ENCODE measurements at places on chromosomes 12 and 14.

DNA sequence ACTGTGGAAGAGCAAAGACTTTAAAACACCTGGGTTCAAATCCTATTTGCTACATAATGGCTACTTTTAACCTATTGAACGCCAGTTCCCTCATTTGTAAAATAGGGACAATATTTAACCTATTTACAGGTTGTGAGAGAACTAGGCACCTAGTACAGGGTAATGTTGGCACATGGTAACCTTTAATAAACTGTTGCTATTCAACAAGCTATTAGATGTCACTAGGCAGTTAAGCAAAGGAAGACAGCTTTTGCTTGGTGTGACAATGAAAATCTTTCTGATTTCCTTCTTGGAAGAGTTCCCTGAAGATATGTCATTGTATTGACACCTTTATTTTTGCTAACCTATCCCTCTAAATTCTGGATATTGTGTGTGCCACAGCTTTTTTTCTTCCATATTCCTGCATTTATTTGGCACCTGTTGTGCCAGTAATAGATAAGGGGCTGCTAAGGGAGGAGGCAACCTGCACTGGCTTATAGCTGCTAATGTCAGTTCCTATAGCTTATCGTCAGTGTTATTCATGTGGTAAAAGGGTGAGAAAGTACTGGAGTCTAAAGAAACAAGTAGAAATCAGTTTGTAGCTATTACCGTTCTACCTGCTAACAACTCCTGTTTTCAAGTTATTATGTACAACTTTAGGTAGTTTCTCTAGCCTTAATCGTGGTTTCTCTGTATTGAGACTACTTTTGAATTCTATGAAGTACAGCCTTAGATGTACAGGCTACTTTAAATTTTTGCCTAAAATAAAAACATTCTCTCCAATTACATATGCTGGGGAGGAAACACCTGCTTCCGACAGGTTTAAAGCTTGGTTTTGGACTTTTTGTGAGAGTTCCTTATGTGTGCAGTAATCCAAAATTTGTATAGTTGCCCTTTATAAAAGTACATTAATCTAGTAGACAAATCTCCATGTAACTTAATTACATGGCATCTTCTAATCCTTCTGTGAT, 24.3 kb downstream of the HIF1A start:
- no peak for DNase-seq

DNA sequence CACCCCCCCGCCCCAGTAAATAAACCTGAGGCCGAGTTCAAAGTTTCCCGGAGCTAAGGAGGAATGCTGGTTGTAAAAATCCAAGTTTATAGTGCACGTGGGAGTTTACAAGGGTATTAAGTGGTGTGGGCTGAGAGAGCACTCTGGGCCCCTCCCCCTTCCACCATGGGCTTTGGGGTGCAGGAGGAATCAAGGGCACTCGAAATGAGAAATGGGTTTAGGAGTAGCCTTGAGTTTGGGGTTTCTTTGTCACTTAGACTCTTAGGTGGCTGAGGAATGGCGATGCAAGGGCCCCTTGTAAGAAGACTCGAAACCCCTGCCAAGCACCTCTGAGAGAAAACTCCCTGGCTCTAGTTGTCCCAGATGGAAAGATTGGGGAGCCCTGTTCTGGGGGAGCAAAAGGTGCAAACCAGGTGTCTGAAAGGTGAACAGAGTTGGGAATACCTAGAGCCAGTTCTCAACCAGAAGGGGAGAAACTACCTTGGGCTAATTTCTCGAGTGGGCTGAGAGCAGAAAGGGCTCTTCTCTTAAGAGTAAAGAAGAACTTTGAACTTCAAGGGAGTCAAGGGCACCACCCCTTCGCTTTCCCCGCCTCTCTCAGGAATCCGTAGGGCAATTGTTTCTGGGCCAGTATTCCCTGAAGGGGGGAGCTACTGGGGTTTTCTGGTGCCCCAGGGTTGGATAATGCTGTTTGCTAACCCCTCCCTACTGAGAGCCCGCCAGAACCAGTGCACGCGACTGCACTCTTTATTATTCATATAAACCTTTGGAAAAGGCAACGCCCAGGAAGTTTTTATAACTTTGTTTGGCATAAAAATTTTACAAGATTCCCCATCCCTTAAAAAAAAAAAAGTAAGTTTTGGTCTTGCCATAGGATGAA, 4.0 kb upstream of the HOTAIR start:
- DNase-seq: no peak

DNA sequence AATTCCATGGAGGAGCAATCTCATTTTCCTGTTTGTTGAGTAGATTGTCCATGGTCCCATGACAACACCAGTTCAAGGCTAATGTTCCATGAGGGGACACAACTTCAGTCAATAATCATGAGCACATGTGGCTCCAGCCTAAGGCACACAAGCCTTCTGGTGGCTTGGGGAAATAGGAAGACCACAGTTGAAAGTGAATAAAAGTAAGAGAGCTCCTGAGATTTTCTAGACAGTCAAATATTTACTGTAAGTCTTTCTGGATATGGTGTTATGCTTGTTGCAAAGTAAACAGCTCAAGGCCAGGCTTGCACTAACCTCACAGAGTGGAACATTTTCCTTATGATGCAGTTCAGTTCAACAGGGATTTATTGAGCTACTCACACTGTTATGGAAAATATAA, 206.9 kb upstream of the SLC38A2 start:
- no peak for DNase-seq

GRCh38 chr12:38587594-38587993, 271.0 kb downstream of the ALG10B start:
- DNase-seq: no peak

GRCh38 chr12:110180591-110181005, 56.4 kb downstream of the IFT81 start:
- DNase-seq: no peak

- DNase-seq: no peak
These were observed 266.3 kb downstream of the ZFP36L1 start for GRCh38 chr14:68526512-68527091.

DNA sequence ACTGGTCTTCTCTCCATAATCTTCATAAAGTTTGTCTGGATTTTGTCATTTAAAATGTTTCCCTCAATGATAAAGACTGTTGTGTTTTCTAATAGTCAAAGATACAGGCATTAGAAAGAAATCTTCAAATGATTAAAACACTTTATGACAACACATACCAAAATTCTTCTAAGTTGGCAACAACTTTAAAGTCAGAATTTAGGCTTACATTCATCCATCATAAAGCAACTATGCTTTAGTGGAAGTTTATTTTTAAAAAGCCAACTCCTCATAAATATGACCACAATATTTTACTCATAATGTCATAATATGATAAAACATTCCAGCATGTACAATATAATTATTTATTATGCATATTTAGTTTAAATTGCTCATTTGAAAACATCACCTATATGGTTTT, 17.2 kb upstream of the CCER1 start:
- DNase-seq: no peak

GRCh38 chr12:15131431-15131830, 89.8 kb downstream of the RERG start:
- DNase-seq: no peak

- no peak for DNase-seq
These were observed 44.2 kb downstream of the IRF2BPL start for GRCh38 chr14:76984297-76984696.

DNA sequence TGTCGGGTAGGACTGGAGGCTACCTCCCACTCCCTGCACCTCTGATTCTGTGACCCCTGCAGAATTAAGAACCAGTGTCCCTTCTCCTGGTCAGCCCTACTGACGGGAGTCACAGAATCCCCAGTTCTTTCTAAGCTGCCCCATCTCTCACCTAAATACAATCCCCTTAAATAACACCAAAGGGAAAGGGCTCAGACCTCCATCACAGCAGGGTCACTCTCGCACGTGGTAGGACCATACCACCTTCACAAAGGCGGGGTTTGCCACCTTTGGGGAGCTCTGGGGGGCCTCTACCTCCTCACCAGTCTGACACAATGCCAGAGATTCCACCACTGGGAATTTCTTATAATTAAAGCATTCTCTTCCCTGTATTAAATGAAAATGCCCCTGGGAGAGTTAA, 35.6 kb downstream of the DAD1 start:
- no peak for DNase-seq

DNA sequence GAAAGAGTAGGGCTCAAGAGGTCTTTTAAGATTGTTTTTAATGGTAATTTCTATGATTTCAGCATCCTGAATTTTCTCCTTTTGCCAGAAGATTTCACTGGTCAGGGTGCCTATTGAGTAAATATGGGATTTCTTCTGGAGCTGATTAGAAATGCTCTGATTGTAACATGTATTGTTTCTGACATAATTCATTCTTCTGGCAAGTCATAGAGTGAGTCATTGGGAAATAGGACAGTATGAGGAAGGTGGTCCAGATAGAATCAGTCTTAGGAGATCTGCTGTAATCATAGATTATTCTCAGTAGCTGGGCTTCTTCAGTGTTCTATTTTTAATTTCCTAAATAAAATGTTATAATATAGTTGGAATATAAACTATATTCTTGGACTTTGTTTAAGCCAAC, 182.0 kb upstream of the NAV3 start:
- no peak for DNase-seq

DNA sequence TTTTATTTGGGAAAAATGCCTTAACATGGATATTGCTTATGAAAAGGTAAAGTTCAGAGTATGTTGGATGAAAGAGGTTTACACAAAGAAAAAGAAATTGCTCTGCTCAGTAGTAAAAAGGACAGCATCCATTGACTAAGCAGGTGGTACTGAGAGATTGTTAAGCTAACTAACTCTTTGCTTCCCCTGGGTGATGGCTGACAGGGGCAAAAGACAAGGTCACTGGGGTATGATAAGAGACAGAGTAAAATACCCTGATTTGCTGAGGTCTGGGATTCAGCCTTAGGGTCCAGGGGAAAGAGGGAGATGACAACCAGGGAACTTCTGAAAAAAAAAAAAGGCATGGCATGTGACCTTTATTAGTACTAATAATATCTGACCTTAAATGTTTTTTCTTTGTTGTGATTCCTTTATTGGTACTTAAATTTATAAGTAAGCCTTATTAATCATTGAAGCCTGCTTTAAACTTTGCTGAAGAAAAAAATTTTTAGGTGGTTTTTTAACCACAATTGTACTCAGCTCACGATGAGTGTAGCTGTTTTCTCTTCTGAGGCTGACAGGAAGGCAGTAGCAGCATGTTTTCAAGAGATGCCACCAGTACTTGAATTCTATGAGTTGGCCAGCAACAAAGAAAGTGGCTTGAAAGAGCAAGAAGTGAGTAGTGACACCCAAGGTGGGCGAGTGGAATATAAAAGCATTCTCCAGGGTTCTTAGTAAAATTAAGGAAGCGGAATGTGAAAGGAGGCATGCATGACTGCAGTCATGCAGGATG, 43.7 kb upstream of the KITLG start:
- no peak for DNase-seq

DNA sequence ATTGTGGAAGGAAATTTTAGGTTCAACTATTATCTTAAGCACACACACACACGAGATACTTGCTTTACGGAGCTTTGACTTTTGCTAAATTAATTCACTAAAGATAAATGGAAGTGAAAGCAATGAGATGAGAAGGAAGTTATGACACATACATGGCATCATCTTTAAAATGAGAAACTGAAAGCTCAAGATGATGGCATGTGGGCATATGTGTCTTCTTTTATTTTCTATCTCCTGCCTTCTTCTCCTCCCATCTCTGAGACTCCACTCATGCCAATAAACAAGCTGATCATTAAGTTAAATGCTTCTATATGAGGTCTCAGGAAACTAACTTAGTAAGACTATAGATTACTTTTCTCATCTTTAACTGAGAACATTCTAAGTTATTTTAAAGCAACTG, 216.7 kb downstream of the MED13L start:
- no peak for DNase-seq

- DNase-seq: no peak
These were observed 32.3 kb upstream of the EIF5 start for GRCh38 chr14:103301512-103302354.

All from stimulated activated CD4-positive, alpha-beta T cell treated with anti-CD3 and anti-CD28 coated beads, TNF-alpha, amount 100 ng/mL, for 1 hour (primary cell).